ENCODE measurements at places on chromosomes 5 and 9. TPM values are rescaled to one million over a fixed set of nuclear protein-coding genes. Genes with fewer than 3 reads are reported as not detected.

- no peak for DNase-seq
Observed at GRCh38 chr9:98019098-98019497, 36.0 kb downstream of the ANP32B start.

- DNase-seq = no peak
Observed at GRCh38 chr9:128540634-128541360, 11.6 kb upstream of the SPTAN1 start.

The TIMD4 gene
- polyA plus RNA-seq = 0.62 TPM

- no peak for DNase-seq
Observed at GRCh38 chr9:130955947-130956621, 17.0 kb upstream of the FIBCD1 start.

DNA sequence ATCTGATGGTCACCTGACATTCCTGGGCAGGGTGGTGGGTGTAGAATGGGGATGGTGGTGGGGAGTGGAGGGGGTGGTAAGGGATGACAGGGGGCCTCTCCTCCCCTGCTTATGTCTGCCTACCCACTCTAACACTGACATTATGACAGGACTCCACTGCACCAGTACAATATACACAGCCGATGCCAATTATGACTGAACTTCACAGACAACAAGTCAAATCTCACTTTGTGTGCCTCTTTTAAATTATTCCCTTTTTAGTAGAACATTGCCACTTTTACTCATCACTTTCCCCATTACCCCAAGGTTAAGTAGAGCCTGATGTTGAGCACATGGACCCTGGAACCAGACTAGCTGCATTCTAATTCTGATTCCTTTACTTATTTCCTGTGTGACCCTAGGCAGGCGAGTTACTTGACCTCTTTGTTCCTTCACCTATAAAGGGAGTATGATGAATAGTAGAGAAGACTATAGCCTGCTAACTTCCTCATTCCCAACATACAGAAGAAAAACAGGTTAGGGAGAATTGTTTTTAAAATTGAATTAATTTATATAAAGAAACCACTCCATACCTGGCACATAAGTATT is 464.7 kb downstream of the DMRT2 start:
- DNase-seq = no peak

- no peak for DNase-seq
Observed at GRCh38 chr9:31325778-31326177, 1058.7 kb upstream of the ACO1 start.

DNA sequence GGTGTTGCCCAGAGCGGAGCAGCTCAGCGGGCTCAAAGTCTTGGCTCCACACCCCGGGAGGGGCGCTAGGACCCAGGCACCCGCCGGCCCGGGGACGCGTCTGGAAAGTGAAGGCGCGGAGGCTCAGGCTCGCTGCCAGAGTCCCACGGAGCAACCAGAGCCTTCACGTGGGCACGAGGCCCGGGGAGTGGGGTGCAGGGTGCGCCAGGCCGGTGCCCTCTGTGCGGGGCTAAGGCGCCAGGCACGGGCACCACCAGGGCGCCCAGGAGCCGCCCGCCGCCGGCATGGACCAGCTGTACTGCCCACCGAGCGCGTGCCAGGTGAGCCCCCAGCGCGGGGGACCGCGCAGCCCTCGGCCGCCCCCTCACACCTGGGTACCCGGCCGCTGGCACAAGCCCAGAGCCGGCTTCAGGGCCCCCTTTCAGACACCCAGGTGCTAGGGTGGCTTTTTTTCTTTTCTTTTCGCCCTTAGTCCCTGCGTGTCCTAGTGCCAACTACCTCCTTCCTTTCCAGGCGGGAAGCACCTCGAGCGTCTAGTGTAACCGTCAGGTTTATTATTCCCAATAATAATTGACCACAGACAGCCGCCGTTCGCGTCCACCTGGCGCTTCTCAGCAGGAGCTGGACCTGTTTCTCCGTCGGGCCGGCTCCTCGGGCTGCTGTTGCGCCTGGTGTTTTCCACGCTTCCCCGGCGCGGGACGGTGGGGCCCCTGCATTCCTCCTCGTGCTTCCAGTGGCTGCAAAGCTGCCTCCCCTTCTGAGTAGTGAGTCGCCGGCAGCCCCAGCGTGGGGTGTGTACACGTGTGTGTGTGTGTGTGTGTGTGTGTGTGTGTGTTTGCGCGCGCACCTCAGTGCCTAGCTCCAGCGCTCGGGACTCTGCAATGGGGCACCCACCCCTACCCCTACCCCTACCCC is 30.1 kb upstream of the PDE8B start:
- DNase-seq = no peak

- DNase-seq = no peak
Observed at GRCh38 chr5:155064580-155064979, 51.0 kb downstream of the KIF4B start.

- no peak for DNase-seq
Observed at GRCh38 chr9:99389087-99390033, 167.3 kb downstream of the SEC61B start.

- DNase-seq = no peak
Observed at GRCh38 chr9:81108391-81108790, 581.0 kb downstream of the TLE1 start.

- DNase-seq = no peak
Observed at GRCh38 chr5:6393596-6394194, 15.3 kb upstream of the MED10 start.

The SLC6A3 gene
- 0.88 TPM for polyA plus RNA-seq

- no peak for DNase-seq
Observed at GRCh38 chr5:9165546-9165945, 380.3 kb downstream of the SEMA5A start.

DNA sequence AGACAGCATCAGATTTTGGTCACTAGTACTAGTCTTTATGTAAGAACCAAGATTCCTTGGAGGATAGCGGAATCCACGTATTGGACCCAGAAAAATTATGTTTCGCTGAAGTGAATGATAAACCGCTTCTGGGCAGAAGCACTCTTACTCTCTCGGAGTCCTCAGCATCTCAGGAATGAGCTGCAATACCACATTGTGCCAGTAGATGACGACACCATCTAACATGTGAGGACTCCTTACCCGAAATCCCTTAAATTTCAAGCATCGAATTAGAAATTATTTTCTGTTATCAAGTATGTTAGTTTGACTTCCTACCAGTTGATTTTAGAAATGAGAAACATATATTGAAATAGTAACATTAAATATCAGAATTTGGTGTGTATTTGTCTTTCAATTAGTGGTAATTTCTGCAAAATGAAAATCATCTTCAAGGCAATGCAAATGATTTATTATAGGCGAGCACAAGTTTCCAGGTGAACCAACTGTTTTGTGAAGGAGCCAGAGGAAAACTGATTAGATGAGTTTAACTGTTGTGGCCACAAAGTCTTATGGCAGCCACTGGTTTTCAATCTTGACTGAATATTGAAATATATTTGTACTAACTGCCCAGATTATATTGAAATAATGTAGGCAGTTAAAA is 66.0 kb upstream of the CAMK4 start:
- peak; percentile 39 for DNase-seq

DNA sequence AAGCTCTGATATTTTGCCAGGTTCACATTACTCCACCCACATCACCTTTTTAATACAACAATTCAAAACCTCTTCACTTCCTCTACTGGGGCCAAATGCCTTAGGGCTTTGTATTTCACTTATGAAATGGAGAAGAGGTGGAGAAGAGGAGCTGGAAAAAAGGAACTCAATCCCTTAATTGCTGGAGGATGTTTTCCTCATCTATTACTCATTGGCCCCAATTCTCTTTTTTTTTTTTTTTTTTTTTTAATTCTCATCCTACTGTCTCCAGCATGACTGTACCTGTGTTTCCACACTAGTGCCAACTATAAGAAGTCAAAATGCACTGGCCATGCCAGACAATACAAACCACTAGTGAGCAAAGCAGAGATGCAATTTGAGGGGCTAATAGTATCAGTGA is 20.9 kb downstream of the FAM13B start:
- DNase-seq = no peak

The LECT2 gene
- 3.6 TPM for polyA plus RNA-seq

GRCh38 chr5:125455041-125455440 is 708.6 kb upstream of the ZNF608 start:
- DNase-seq = no peak

- DNase-seq = no peak
Observed at GRCh38 chr5:135589152-135589551, 10.4 kb upstream of the CXCL14 start.

- no peak for DNase-seq
Observed at GRCh38 chr9:137021979-137022661, 5.9 kb downstream of the ABCA2 start.

DNA sequence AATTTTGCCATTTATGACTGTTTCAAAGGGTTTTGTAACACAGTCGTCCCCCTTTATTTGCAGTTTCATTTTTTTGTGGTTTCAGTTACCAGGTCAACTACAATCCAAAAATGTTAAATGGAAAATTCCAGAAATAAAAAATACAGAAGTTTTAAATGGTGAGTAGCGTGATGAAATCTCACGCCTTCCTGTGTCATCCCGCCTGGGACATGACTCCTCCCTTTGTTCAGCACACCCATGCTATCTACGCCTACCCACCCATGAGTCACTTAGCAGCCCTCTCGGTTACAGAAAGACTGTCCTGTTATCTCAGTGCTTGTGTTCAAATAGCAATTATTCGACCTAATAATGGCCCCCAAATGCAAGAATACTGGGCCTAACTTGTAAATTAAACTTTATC is 765.3 kb upstream of the ADAMTS16 start:
- no peak for DNase-seq

GRCh38 chr5:121968910-121969607 is 7.3 kb downstream of the SRFBP1 start:
- DNase-seq = no peak

The TMOD1 gene
- polyA plus RNA-seq = 1.4 TPM

The SLC25A48 gene
- 4.4 TPM for polyA plus RNA-seq

DNA sequence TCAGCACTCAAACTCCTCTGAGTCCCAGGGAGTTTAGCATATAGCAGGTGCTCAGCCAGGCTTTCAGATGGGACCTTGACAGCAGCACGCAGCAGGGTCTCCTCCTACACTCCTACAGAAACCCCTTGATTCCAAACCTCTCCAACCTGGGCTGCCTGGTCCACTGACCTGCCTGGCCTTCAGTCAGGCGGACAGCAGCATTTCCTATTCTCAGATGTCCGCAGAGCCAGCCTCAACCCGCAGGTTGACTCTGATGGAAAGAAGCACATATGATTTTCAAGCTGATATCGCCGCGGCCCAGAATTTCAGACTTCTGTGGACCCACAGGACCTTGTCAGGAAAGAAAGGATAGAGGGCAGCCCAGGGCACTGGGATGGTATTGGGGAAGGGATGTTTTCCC is 5.3 kb upstream of the SLC25A48 start:
- no peak for DNase-seq

The NUTM2G gene
- polyA plus RNA-seq = 0.75 TPM

All from left renal cortex interstitium (tissue), 4 donors.